Renal pelvis (tissue), 12 donors: ENCODE measurements at places on chromosomes 3 and 15. TPM values are rescaled to one million over a fixed set of nuclear protein-coding genes. Genes with fewer than 3 reads are reported as not detected.

Gene DZIP3
- polyA plus RNA-seq: 35.4 TPM

Gene TMEM108
- 1.9 TPM for polyA plus RNA-seq

Gene TEX55
- polyA plus RNA-seq: not detected

Gene LINGO1
- 11.3 TPM for polyA plus RNA-seq

DNA sequence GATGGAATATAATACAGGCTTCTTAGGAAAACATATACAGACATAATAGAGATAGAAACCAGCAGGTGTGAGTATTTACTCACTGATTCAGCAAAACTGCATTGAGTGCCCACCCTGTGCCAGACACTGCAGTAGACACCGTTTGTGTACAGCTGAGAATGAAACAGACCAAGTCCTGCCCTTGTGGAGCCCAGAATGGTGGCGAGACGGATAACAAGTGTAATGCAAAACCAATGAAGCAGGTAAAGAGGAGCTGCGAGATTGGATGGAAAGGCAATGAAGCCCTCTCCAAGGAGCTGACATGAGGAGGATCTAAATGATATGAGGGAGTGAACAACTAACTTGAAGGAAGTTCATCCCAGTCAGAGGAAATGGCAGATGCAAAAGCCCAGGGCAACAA is 256.4 kb downstream of the MEX3B start:
- no peak for DNase-seq

GRCh38 chr3:165854696-165855095 is 17.5 kb upstream of the BCHE start:
- no peak for DNase-seq

DNA sequence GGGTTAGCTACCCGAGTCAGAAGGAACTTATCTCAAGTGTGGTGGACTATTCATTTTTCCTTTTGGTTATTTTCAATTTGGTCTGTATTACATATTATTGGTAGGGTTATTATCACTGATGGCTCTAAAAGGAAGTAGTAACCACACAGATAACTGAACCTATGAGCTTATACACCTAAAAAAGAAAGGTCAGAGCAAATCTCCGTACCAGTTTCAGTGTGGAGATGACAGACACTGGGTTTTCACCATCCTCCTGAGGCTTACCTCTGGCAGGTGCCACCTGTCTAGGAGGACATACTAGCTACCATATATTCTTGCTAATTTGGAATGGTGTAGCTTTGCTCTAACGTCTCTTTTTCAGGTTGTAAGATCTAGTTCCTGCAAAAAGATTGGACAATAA is 10.2 kb downstream of the GAP43 start:
- DNase-seq: no peak

DNA sequence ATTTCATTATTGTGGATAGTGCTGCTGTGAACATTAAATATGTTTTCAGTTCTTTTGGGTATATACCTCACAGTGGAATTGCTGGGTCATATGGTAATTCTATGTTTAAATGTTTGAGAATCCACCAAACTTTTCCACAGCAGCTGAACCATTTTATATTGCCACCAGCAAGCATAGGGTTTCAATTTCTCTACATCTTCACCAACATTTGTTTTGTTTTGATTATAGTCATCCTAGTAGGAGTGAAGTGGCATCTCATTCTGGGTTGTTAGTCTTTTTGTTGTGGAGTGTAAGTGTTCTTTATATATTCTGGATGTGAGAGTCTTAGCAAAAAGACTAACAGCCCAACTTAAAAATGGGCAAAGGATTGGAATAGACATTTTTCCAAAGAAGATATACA is 6.0 kb downstream of the RPUSD2 start:
- no peak for DNase-seq

DNA sequence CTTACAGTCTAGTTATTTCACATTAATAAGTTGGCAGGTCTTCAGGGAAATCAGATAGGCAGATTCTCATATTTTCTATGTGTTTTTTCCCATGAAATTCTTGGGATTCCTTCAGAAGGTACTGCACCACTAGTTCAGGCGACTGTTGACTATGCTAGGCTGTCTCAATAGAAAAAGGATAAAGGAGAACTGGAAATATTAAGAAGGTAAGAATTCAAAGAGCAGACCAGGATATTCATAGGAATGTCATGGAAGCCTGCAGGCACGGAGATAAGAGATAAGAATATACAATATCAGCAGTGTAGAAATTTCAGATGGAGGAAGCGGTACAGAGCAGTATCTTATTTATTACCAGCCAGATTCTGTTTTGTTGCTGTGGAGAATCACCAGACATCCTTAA is 432.1 kb upstream of the MDFIC2 start:
- DNase-seq: no peak

DNA sequence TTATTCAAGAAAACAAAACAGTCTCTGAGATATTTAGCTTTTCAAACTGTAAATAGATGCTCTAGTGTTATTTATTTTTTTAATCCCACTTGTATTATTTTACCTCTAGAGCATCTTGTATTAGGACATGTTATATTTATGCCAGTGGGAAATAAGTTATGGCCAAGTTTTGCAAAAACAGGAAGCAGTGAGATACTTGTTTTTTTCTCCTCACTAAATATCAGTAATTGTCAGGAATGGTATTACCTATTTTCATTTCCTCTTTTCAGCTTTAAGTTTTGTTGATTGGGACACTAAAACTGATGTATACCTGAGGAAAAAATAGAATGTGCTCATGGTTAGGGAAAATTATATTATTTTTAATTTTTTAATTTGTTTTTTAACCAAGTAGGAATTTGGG is 8.6 kb upstream of the IL20RB start:
- DNase-seq: no peak

- DNase-seq: no peak
These were observed 200.2 kb upstream of the DPH6 start for GRCh38 chr15:35746121-35746520.

DNA sequence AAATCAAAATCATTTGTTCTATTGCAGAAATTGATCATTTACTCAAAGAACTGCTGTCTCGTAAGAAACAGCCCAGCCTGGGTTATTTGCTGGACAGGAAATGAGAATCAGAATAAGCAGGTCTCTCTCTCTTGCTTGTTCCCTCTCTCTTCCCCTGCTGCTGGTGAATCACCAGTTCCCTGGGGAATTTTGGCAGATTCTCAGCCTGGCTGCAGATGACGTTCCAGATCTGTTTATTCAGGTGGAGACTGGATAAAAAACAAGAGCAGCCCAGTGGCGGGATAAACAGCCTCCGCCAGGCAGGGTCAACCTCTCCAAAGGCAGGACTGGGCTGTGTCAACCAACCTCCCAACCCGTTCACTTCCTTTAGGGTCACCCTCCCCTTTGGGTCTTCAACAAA is 72.1 kb downstream of the LRIG1 start:
- no peak for DNase-seq

GRCh38 chr3:27340534-27340933 is 28.6 kb downstream of the NEK10 start:
- no peak for DNase-seq

DNA sequence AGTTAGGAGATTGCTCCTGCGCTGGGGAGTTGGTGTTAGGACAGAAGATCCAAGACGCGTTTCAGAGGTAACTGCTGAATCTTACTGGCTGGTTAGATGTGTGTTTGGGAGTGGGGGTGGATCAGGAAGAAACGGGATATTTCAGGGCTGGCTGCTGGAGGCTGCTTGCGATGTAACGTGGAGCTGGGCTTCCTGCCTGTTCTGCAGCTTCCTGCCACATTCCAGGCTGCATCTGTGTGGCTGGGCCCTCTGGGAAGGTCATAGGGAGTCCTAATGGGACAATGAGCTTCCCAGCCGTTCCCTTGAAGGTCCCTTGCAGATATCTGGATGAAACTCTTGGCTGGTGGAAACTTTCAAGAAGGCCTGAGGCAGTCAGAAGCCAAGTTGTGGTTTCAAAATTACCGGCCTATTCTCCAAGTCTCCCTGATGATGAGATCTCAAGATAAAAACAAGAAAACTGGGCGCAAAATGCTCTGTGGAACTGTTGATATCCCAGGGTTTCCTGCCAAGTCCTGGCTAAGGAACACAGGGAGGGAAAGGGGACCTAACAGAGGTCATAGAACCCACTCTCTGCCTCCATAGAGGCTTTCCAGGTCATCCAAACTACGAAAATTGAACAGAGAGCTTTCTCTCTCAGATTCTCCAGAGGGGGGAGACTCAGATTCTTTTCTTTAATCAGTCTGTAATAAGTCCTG is 67.0 kb downstream of the NOX5 start:
- DNase-seq: peak; percentile 45

GRCh38 chr3:105527949-105528348 is 161.2 kb downstream of the ALCAM start:
- no peak for DNase-seq

- DNase-seq: no peak
These were observed 151.8 kb downstream of the KCNAB1 start for GRCh38 chr3:156271995-156272719.

DNA sequence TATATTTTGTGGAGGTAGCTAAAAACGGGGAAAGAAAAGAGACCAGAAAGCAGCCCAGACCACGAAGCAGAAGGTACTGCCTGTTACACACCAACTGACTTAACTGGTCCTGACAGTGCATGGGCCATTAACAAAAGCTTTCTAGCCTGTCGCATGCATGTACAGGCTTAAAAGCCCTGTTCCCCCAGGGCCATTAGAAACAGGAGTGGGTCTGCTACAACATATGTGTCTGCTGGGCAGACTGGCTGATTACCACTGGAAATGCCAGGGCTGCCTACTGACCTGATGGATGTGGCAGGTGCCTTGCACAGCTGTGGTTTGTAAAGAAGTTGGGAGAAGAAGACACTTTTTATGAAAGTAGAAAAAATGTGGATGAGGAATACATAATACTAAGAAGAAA is 137.4 kb downstream of the GAP43 start:
- DNase-seq: no peak
